Amygdala (tissue), 56 donors: ENCODE measurements at places on chromosomes 1 and 21.

- DNase-seq, result no peak
These were observed 9.5 kb upstream of the ASCL5 start for GRCh38 chr1:201136355-201137023.

DNA sequence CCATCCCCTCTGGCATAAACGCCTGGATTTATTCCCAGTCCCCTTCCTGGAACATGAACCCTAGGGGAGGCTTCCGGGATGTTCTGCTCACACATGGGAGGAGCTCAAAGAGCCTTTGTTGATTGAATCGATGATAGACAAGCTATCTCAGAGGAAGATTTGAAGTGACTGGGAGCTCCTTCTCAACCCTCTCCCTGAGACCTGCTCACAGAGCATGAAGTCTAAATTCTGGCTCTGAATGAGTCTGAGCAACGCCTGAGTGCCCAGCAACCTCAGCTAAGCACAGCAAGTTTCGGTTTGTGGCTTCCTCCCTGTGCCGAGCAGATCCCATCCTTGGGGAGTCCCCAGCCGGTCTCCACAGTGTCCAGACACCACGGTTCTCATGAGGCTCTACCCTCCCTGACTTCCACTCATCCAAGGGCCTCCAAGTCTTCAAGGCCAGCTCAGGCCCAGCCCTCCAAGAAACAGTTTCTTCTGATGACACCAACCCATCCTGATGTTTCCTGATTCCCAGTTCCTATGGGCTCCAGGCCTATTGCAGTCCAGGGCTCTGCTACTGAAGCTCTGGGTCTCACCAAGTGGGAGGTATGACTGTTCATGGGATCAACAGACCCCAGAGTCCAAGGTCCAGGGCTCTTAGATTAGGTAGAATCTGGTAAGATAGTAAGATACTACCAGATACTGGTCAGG is 190.8 kb downstream of the DYRK1A start:
- DNase-seq, result no peak

GRCh38 chr1:20711285-20712214 is 6.3 kb downstream of the KIF17 start:
- no peak for DNase-seq

DNA sequence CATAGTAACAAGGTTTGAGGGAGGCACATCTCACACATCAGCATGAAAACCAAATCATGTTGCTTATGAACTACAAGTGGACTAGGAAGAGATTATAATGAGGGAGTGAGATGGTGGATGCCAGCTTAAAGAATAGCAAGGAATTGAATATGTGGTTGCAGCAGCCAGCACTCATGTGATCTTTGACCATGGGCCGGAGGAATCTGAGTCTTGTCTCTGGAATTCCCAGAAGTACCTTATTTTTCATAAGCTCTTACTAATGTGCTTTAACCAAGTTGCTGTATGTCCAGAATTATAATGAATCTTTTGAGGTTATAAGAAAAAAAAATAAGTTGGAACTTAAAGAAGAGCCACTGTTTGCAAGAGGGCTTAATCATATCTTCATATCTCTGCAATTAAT is 97.0 kb downstream of the DISP1 start:
- no peak for DNase-seq

DNA sequence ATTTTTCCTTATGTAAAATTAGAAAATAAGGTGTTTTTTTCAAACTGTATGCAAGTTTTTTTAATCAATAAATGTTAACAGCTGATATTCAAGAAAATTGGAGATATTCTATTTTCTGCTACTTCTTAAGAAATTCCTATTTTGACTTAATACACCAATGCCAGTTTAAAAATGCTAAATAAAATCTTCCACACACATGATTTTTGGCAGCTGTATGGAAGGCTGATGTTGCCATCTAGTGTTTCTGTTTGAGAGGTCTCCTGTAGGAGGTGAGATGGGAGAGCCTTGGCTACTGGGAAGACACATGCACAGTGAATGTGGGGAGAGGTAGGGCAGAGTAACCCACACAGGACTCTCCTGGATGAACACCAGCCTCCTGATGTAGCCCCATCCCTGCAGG is 29.2 kb upstream of the OR2B11 start:
- DNase-seq, result no peak

DNA sequence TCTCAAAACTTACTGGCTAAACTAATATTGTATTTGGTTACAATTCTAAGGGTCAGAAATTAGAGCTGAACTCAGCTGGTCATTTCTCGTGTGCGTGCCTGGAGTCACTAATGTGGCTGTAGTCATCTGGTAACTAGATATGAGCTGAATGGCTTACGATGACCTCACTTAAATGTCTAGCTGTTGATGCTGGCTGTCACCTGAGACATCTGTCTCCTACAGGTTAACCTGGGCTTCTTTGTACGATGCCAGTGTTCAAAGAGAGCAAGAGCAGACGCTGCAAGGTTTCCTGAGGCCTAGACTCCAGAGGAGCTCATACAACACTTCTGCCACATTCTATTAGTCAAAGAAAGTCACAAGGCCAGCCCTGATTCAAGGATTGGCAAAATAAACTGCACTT is 17.1 kb upstream of the ALG6 start:
- DNase-seq, result no peak

DNA sequence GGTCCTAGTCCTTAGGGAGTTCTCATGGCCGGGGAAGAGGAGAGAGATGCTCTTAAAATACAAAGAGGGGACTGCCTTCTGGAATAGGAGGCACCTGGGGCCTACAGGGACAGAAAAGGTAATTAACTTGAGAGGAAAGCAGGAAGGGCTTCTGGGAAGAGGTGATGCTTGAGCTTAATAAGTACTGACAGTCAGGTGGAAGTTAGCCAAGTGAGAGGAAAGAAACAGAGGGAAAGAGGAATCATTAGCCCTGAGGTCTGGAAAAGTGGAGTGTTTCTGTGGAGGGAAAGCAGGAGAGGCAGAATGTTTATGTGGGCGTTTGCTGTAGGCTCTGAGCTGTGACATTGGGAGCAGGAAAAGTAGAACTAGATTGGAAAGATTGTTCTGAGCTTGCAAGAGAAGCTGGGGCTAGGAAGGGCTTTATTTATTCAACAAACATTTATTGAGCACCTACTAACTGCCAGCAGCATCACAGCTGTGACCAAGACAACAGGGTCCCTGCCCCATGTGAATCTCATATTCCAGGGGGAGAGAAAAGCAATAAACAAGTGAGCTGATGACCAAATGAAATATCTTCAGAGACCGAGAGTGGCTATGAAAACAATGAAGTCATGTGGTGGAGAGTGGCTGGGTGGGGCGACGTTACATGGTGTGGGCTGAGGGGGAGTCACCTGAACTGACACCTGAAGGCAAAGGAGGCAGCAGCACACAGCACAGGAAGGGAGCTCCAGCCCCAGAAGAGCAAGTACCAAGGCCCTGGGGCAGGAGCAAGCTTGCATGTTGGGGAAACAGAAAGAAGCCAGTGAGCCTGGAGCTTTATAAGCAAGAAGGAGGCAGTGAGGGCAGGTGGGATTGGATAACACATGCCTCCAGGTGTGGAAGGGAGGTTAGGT is 4.4 kb upstream of the FNDC5 start:
- DNase-seq, result no peak

DNA sequence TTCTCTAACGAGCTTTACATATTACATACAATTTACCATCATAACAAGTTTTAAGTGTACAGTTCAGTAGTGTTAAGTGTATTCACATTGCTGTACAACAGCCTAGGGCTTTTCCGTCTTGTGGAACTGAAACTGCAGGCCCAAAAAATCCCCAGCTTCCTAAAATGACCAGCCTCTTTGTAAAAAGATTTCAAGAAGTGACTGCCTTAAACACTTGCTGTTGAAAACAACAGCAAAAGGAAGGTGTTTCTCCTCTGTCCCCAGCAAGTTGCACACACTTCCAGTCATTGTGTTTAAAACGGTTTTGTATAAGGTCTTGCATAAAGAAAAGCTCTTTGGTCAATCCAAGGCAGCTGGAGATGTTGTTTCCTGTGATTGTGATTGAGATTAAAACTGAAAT is 16.0 kb upstream of the GBP1 start:
- no peak for DNase-seq

DNA sequence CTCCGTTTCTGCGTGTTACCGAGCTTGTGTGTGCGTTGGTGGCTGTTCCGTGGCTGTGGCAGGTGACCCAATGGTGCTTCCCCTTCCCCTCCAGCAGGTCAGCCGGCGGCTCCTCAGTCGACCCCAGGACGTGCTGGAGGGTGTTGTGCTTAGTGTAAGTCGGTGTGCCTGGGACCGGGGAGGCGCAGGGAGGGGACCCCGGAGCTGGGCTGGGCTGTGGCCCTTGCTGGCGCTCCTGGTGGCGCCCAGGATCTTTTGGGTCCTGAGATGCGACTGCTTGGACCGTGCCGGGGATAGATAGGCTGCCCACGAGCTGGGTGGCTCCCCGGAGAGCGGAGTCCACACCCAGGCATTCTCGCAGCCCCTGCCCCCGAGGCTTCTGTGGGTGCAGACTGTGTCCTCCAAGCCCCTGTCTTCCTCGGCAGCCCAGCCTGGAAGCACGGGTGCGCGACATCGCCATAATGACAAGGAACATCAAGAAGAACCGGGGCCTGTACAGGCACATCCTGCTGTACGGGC is 5.9 kb downstream of the ATAD3C start:
- DNase-seq, result no peak

GRCh38 chr1:184973272-184974055 is 844 bp downstream of the NIBAN1 start:
- DNase-seq, result no peak

- no peak for DNase-seq
These were observed 46.8 kb downstream of the TRIM11 start for GRCh38 chr1:228359613-228360532.

- no peak for DNase-seq
These were observed 17.1 kb upstream of the PINK1 start for GRCh38 chr1:20615946-20616846.

DNA sequence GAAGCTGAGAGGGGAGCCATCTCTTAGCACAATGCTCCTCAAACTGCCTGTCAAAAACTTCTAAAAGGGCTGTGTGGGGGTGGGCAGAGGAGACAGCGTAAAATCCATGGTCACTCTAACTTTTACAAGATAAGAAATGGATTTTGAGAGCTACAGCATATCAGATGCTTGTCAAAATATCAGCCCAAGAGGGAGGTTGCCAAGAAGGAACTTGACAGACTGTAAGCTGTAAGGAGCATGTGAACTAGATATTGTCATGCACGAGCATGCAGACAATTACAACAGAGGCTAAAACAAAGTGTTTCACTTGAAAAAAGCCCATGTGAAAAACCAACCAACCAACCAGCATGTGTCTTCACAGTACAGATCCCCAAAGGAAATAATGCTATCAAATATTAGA is 107.3 kb upstream of the B3GALT2 start:
- no peak for DNase-seq

DNA sequence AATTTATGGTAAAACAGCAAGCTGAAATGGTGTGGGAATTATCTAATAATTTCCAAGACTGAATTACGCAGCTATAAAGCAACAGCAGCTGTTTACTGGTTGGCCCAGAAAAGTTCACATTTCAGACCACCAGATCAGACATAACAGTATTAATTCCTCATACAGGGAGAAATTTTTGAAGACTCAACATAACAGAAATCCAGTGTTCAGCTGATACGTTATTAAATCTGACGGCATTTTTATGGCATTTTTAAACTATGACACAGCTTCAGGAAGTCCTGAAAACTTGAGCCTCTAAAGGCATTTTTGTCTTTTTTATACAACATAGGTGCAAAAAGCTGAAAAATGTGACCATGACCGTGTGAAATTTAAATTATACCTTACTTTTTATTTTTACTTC is 91.2 kb downstream of the APP start:
- DNase-seq, result no peak

DNA sequence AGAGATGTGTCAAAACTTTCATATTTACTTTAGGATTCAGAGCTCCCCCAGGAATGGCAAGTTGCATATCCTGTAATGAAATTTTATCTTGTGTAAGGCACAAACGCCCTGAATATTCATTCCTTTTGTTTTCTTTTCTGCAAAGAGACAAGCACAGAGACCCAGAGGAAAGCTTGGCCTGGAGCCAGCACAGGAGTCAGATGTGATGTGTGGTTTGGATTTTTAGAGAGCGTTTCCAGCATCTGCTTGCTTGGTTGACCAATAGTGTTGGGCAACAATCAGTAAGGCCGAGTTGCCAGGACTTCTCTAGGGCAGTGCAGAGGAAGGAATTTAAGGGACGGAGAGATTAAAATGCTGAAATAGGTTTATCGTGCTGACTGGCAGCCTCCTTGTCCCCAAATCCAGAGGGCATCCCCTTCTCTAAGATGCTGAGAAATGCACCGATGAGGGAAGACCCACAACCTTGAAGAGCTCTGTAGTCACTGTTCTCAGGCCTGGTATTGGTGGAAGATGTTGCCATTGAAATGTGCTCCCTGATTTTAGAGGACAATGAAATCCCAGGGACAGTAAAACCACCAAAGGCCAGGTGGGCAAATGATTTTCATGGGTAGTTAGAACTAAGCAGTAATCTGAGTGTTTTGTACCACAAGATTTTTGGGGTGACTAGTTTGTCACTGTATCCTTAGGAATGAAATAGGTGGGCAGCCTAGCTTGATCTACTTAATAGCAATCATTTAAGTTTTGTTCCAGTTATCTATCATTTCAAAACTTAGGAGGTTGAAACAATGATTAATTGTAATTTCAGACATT is 37.9 kb upstream of the RHOU start:
- no peak for DNase-seq

DNA sequence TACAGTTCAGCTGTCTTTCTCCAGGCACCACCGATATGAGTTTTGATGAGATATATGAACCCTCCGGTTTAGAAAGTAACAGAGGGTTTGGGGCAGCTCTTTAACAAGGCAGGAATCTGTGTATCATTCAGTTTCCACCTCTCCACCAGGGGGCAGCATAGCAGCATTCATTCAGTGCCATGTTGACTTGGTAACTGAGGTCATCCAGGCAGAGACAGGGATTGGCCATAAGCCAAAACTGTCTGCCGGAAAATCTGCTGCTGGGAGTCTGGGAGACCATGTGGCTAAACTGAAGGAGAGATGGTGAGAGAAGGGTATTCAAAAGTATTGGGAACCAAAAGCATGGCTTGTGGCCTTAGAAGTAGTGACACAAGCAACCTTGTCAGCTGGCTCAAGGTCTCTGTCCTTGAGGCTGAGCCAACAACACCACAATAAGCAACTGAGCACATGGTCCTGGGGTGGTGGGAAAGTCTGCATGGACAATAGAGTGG is 98.5 kb downstream of the LMX1A start:
- peak; percentile 31 for DNase-seq

GRCh38 chr1:18707696-18708257 is 77.1 kb downstream of the PAX7 start:
- DNase-seq, result no peak
